Natural killer cell (primary cell): ENCODE measurements at places on chromosomes 2 and 18. TPM values are rescaled to one million over a fixed set of nuclear protein-coding genes. Genes with fewer than 3 reads are reported as not detected.
A peak's percentile ranks its signal among the peaks of the same experiment; 100 is the strongest.

The VIL1 gene
- total RNA-seq: 1.8 TPM

GRCh38 chr2:221572219-221572820 lies at the start of gene EPHA4:
Gene EPHA4, minus strand, starts transcription at chr2:221572304. Its CDS starts 56 bp downstream, at chr2:221572248.
- DNase-seq: peak; percentile 95

- peak; percentile 93 for DNase-seq
Measured at GRCh38 chr2:222860740-222861410, at the start of gene ACSL3. Gene ACSL3, plus strand, starts transcription at chr2:222861036. Its CDS starts 47,737 bp downstream, at chr2:222908773.

DNA sequence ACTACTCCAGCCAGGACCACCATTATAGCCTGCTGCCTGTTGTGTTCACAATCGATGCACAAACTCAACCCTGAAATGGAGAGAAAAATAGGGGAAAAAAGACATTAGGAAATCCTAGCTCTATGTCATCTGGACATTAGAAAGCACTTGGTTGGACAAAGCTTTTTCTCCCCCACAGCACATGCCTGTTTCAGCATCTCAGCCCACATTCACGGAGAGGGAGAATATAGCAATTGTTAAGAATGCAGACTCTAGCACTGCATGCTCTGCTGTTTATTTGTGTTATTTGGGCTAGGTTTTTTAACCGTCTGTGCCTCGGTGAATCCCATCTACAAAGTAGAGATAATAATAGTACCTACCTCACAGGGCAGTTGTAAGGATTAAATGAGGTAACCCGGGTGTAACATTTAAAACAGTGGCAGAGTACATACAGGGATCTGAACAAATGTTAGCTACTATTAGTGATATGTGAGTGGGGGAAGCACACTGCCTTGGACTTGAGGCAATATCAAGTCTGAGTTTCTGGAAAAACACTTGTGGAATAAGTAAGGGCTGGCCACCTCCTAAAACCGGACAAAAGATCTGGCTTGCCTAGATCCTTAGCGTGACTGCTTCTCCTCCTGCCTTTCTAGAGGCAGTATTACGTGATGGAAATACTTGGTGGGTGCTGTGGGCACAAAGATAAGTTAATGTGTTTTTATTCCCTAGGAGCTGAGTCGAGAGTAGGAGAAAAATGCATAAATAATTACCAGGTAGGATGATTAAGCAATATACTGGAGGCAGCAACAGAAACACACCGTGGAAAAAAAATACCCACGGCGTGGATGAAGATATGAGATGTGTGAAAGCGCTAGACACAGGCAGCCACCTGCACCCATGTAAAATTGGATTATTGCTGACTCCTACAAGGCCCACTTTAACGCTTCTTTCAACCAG lies 1.0 kb upstream of the PPP1CB start:
- DNase-seq: peak; percentile 68

- DNase-seq: no peak
Measured at GRCh38 chr2:29981402-29981801, 60.0 kb upstream of the ALK start.
